ENCODE measurements at places on chromosomes 13 and 19.

GRCh38 chr19:21566073-21566472 lies 60.7 kb downstream of the ZNF429 start:
- DNase-seq = no peak

GRCh38 chr13:51684076-51684475 lies 99.8 kb downstream of the WDFY2 start:
- peak; percentile 87 for DNase-seq

DNA sequence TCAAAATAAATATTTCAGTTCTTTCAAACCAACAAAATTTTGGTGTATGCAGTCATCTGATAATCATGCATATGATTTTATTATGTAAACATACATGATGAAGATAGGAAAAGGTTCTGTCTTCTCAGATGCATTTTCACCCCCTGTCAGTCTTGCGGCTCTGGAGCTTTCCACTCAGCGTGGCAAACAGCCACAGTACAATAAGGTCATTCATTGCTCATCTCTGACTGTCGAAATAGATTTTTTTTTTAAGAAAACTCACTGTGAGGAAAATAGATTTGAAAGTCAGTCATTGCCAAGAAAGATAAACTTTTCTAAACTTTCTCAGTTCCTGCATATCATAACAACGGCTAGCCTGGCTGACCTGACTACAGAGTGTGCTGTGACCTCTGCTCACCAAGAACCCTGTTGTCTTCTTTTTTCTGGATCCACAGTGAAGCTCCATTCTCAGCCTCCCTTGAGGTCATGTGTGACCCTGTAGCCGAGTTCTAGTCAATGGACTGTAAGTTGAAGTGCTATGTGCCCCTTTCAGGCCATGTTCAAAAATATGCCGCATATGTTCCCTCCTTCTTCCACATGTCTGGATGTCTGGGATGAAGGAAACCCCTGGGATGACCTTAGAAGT lies 519.6 kb downstream of the KLF5 start:
- no peak for DNase-seq

DNA sequence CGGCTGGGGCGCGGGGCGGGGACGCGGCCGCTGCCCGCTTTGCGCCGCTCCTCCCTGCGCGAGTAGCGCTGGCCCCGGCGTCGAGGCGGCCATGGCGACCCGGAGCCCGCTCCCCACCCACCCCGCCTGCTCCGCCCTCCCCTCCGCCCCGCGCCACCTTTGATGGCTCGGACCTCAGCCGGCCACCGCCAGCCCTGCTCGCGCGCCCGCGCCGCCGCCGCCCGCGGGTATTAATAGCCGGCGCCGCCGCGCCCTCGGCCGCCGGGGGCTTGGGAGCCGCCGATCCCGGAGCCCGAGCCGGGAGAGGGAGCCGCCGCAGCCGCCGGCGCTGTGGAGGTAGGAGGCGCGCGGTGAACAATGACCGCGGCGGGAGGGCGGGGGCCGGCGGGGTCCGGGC lies 261 bp downstream of the FARP1 start:
- DNase-seq = no peak

DNA sequence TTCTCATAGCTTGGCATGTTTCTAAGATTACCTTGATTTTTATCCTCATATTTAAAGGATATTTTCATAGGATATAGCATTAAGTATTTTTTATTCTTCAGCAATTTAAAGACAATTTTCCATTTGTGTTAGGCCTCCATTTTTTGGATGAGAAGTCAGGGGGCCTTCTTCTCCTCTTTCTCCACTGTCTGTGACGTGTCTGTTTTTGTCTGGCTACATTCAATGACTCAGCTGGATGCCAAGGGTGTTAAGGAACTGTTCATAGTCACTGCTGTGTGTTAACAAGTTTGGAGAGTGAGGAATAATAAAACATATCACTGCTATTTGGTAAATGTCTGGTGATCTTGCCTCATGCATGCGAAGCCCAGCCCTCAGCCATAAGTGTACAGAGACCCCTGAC lies 36.4 kb downstream of the ZNF582 start:
- no peak for DNase-seq

DNA sequence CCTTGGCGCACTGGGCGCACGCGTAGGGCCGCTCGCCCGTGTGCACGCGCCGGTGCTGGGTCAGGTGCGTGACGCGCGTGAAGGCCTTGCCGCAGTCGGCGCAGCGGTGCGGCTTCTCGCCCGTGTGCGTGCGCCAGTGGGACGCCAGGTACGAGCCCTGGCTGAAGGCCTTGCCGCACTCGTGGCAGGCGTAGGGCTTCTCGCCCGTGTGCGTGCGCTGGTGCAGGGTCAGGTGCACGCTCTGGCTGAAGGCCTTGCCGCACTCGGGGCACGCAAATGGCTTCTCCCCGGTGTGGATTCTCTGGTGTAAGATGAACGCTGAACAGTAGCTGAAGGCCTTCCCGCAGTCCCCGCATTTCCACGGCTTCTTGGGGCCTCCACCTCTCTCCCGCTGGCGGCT lies 7.0 kb downstream of the ZNF835 start:
- DNase-seq = no peak

- DNase-seq = no peak
Measured at GRCh38 chr13:32151240-32151639, 119.7 kb downstream of the FRY start.

DNA sequence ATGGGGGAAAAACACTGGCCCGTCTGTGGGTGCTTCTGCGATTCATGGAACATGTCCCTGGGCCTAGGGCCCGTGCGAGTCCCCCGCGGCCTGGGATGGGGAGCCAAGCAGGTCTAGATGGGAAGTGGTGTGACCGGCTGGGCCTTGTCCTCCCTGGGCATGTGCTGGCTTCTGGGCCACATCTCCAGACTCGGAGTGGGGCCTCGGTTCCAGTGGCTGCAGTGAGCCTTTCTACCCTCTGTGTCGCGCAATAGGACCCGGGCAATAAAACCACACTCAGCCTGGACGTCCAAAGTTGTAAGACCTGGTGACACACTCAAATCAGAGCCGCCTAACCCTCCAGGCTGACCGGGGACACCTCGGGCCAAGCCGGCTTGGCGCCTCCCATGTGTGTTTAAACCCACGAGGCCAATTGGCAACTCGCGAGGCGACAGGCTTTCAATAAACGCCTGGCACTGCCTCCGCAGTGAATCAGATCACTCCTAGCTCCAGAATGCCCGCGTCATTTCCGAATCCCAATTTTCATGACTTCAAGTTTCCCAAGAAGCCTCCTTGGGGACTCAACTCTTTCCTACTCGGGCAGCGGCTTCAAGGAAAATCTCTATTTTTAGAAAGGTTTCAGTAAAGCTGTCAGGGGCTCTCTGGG lies 57.3 kb downstream of the KLF2 start:
- peak; percentile 88 for DNase-seq

DNA sequence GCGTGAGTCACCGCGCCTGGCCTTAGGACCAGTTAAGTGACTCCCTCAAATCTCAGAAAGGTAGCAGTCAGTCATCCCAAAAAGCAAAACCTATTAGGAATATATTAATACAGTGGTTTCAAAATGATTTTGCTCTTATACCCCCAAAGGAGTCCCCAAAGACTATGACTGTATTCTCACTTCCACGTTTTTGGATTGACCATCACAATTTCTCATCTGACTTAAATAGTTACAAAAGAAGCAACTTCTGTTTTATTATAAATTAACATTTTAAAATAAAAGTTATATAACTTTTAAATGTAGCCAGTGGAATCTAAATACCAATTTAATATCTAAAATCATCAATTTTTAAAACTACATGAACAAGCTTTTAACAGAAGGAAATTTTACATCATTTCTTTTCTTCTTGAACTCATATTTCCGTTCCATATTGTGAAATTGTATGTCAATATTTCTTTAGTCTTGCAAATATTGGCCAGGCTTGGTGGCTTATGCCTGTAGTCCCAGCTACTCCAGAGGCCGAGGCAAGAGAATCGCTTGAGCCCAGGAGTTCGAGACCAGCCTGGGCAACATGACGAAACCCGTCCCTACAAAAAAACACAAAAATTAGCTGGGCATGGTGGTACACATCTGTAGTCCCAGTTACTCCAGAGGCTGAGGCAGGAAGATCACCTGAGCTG lies 1.5 kb upstream of the SPART start:
- no peak for DNase-seq

- no peak for DNase-seq
Measured at GRCh38 chr13:40994581-40995230, 24.4 kb downstream of the ELF1 start.

GRCh38 chr19:3178377-3178972 lies at the start of gene S1PR4:
Gene S1PR4, plus strand, starts transcription at chr19:3178769. Its CDS starts 24 bp downstream, at chr19:3178793.
- DNase-seq = no peak

DNA sequence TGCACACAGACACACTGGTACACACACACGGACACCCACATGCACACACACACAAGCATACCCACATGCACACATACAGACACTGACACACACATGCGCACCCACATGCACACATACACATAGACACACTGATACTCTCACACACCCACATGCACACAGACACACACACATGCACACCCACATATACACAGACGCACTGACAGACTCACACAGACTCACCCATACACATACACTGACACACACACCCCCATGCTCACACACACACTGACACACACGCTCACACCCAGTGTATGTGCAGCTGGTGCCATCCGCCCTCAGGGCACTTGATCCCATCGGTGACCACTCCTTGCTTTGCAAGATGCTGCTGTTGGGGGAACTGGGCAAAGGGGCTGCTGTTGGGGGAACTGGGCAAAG lies 9.7 kb upstream of the RASA3 start:
- no peak for DNase-seq

GRCh38 chr19:17346109-17346671 lies 8.8 kb downstream of the GTPBP3 start:
- DNase-seq = peak; percentile 41

DNA sequence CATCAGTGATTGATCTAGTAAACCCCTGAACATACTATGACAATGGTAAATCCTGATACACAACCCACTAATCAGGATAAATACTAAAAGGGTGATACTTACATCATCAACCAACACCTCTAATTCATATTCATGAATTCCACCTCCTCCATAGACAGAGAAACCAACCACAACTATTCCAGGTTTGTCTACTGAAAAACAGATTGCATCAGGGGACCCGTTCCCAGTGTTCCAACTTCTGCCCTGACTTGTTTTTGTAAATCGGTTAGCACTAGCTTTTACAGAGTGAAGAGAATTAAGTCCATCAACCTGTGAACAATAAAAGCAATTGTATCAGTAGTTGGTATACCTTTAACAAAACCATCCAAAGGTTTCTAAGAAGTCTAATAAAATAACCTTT lies 149.2 kb downstream of the MYCBP2 start:
- DNase-seq = no peak

DNA sequence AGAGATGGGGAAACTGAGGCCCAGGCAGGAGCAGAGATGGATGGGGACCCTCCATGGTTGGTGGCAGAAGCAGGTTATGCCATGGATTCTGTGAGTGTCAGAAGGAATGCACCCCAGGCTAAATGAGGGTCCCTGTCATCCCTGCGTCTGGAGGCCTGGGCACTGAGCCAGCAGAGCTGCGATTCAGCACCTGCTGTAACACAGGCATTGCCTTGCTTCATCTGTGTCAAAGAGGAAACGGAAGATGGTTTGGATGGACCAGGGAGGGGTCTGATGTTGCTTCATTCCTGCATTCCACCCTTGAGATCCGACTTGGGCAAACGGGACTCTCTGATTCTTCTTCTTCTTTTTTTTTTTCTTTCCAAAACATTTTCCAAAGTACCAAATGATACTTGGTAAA lies 1.2 kb downstream of the C5AR1 start:
- peak; percentile 70 for DNase-seq

GRCh38 chr19:4506449-4507149 lies 11.7 kb downstream of the PLIN4 start:
- peak; percentile 37 for DNase-seq

DNA sequence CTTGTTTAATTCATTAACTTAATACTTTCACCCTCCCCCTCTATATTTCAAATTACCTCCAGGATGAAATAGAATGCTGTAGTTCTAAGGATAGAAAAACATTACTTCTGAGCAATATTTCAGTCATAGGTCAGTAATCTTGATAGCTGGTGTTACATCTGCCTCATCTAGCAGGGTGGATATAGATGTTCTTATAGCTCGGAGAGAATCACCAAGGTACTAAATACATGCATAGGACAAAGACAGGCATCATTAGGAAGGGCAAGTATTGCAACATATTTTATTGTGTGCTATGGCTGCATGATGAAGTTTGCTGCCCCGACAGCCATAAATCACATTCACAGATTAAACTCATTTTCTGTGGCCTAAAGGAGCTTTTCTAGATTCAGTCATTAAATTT lies 601.0 kb downstream of the FGF9 start:
- DNase-seq = no peak

- DNase-seq = no peak
Measured at GRCh38 chr13:29323954-29324353, 271.5 kb downstream of the SLC7A1 start.

GRCh38 chr19:41330481-41330880 lies 20.5 kb downstream of the CCDC97 start:
- no peak for DNase-seq

- peak; percentile 27 for DNase-seq
Measured at GRCh38 chr13:47798906-47799305, 202.2 kb downstream of the SUCLA2 start.

All from AG10803 (cell line).